ENCODE measurements at places on chromosomes 4 and X. TPM values are rescaled to one million over a fixed set of nuclear protein-coding genes. Genes with fewer than 3 reads are reported as not detected.

LEF1 gene
- total RNA-seq, result 0.46 TPM

RASL11B gene
- not detected for total RNA-seq

ZMYM3 gene
- total RNA-seq, result 33.1 TPM

NDNF gene
- not detected for total RNA-seq

MAGEA8 gene
- total RNA-seq, result not detected

MAGED1 gene
- total RNA-seq, result 192 TPM

DCAF12L2 gene
- total RNA-seq, result not detected

CT47B1 gene
- not detected for total RNA-seq

DUSP21 gene
- total RNA-seq, result not detected

XAGE1A gene
- not detected for total RNA-seq

GRCh38 chrX:10841579-10841978 is 221.2 kb upstream of the MID1 start:
- no peaks in the 10 kb centered on the region for H3K27me3 ChIP-seq
- no peak overlapping the region for H3K4me3 ChIP-seq
- H3K4me1 ChIP-seq, result no peaks in the 10 kb centered on the region
- no peak overlapping the region for H3K27ac ChIP-seq

- H3K4me1 ChIP-seq, result no peaks in the 10 kb centered on the region
- DNase-seq, result no peak
- H3K27ac ChIP-seq, result no peak overlapping the region
- H3K27me3 ChIP-seq, result no peaks in the 10 kb centered on the region
- H3K4me3 ChIP-seq, result no peak overlapping the region
These were observed 132.7 kb upstream of the NR3C2 start for GRCh38 chr4:148574911-148575310.

DNA sequence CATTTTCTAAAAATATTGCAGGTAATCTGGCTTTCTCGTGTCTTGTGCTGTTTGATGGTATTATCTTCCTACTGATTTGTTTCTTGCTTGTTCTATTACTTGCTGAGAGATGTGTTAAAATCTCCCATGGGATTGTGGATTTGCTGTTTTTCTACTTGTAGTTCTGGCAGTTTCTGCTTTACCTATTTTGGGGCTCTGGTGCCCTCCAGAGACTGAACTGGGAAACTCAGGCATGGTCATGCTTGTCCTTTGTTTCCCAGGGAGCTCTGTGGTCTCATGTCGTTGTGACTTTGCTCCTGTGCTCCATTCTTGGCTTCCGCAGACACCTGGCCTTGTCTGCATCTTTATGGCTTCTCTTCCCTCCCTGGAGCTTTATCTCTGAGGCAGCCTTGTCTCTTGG is 39.5 kb downstream of the NSD2 start:
- H3K36me3 ChIP-seq, result peaks cover 3% of the 10 kb centered on the region
- no peak overlapping the region for H3K27ac ChIP-seq
- no peaks in the 10 kb centered on the region for H3K27me3 ChIP-seq
- no peak overlapping the region for H3K4me3 ChIP-seq

GRCh38 chr4:98851806-98852205 is 77.1 kb downstream of the EIF4E start:
- no peaks in the 10 kb centered on the region for H3K4me1 ChIP-seq
- H3K4me3 ChIP-seq, result no peak overlapping the region
- H3K27ac ChIP-seq, result no peak overlapping the region
- H3K36me3 ChIP-seq, result no peaks in the 10 kb centered on the region
- H3K27me3 ChIP-seq, result no peaks in the 10 kb centered on the region

DNA sequence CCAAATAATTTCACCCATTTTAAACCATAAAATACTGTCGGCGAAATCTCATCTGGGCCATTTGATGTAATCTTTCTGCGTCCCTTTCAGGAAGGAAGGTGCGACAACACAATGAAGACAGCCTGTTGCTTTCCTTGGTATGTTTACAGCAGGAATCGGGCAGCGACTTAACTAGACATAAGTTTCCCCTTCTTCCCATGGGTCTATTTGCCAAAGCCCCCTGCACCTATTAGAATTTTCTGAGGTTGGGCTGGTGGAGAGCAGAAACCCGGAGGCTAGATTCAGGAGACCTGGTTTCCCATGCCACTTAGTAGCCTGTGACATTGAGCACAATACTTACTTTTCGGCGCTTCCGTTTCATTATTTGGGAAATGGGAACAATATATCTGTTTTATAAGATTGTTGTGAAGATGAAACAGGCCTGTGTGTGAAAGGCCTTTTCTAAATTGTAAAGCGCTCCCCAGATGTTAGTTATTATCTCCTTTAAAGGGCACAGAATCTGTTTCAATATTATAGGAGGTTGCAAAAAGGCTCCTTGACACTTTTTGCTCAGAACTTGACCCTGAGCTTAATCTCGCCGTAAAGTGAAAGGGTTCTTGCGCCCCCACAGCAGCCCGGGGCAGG is 552 bp upstream of the AFF1 start:
- H3K27ac ChIP-seq, result peak overlapping the region; percentile 89
- H3K27me3 ChIP-seq, result no peaks in the 10 kb centered on the region
- H3K4me3 ChIP-seq, result peak overlapping the region; percentile 77
- peaks cover 35% of the 10 kb centered on the region for H3K4me1 ChIP-seq
- H3K36me3 ChIP-seq, result no peaks in the 10 kb centered on the region
- DNase-seq, result no peak

DNA sequence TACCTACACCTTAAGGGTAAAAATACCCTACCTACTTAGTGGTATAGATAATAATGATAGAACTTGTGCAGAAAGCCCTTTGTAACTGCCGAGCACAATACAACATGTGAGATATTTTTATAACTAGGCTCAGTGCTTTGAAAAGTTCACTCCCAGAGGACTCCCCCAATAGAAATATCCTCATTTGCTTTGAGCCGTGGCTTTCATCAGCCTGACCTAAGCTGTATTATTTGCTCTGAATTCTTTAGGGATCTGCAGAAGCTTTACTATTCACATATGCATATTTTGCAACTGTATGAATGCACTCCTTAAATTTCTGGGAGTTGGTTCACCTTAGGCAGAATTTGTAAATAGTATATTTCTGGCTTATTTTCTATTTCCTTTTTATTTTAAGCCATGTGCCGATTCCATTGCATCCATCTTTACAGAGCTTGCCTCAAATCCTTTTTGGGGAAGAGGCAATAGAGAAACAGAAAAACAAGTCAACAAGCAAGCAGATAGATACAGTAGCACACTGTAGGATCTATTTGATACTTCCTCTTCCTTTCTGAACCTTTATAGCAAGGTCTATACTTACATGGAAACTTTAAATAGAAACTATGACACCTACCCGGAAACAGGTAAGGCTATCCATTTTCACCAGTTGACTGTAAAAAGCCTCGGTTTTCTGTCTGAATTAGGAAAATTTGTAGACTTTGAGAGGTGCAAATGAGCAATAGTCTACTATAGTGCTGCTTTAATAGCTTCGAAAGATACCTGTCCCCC is 242.5 kb upstream of the VCX3A start:
- no peak overlapping the region for H3K4me3 ChIP-seq
- no peak for DNase-seq
- no peaks in the 10 kb centered on the region for H3K36me3 ChIP-seq
- H3K4me1 ChIP-seq, result no peaks in the 10 kb centered on the region

- H3K36me3 ChIP-seq, result no peaks in the 10 kb centered on the region
- H3K4me1 ChIP-seq, result peaks cover 7% of the 10 kb centered on the region
- H3K27me3 ChIP-seq, result no peaks in the 10 kb centered on the region
- DNase-seq, result no peak
- no peak overlapping the region for H3K27ac ChIP-seq
- no peak overlapping the region for H3K4me3 ChIP-seq
These were observed 33.5 kb downstream of the SLC10A6 start for GRCh38 chr4:86815653-86816052.

- no peaks in the 10 kb centered on the region for H3K27me3 ChIP-seq
- DNase-seq, result no peak
- no peaks in the 10 kb centered on the region for H3K36me3 ChIP-seq
- no peak overlapping the region for H3K27ac ChIP-seq
These were observed 31.3 kb upstream of the TBL1X start for GRCh38 chrX:9433596-9433995.

GRCh38 chr4:184384056-184384809 is 90.1 kb downstream of the IRF2 start:
- no peaks in the 10 kb centered on the region for H3K27me3 ChIP-seq
- peak overlapping the region; percentile 71 for H3K27ac ChIP-seq
- H3K36me3 ChIP-seq, result peaks cover 3% of the 10 kb centered on the region
- no peak overlapping the region for H3K4me3 ChIP-seq
- peaks cover 52% of the 10 kb centered on the region for H3K4me1 ChIP-seq

- no peak overlapping the region for H3K4me3 ChIP-seq
- H3K4me1 ChIP-seq, result no peaks in the 10 kb centered on the region
- no peaks in the 10 kb centered on the region for H3K36me3 ChIP-seq
These were observed 179.7 kb upstream of the RASGEF1B start for GRCh38 chr4:81651243-81651899.

GRCh38 chr4:26015133-26015651 is 101.2 kb downstream of the SMIM20 start:
- no peak for DNase-seq
- no peaks in the 10 kb centered on the region for H3K36me3 ChIP-seq

DNA sequence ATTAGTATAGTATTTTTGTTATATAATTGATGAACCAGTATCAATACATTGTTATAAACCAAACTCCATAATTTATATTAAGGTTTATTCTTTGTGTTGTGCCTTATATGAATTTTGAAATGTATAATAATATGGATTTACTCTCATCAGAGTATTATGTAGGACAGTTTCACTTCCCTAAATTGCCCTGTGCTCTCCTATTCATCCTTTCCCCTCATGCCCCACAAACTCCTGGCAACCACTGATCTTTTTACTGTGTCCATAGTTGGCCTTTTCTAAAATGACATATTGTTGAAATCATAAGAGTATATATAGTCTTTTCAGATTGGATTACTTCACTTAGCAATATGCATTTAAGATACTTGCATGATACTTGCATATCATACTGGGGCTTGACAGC is 958.1 kb upstream of the GRID2 start:
- no peak for DNase-seq
- no peak overlapping the region for H3K4me3 ChIP-seq
- H3K27ac ChIP-seq, result no peak overlapping the region
- no peaks in the 10 kb centered on the region for H3K4me1 ChIP-seq

GRCh38 chr4:23234716-23235115 is 542.0 kb downstream of the GBA3 start:
- no peaks in the 10 kb centered on the region for H3K27me3 ChIP-seq
- H3K4me1 ChIP-seq, result no peaks in the 10 kb centered on the region
- no peak for DNase-seq
- H3K27ac ChIP-seq, result no peak overlapping the region
- H3K4me3 ChIP-seq, result no peak overlapping the region
- no peaks in the 10 kb centered on the region for H3K36me3 ChIP-seq

DNA sequence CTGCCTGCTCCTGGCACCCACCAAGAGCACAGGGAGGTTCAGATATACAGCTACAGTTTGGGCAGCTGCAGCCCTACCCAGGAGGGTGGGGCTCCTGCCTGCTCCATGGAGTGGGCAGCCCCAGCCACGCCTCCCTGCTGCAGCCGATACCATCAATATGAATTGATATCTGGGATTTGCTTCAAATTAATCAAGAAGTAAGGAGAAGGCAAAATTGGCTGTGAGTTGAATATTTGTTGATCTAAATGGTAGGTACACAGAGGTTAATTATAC is 31.2 kb upstream of the ZNF280C start:
- DNase-seq, result no peak
- H3K36me3 ChIP-seq, result no peaks in the 10 kb centered on the region
- no peaks in the 10 kb centered on the region for H3K27me3 ChIP-seq
- no peak overlapping the region for H3K4me3 ChIP-seq
- no peak overlapping the region for H3K27ac ChIP-seq

GRCh38 chr4:98566361-98567008 is 91.9 kb downstream of the TSPAN5 start:
- no peak for DNase-seq
- H3K4me3 ChIP-seq, result no peak overlapping the region
- no peaks in the 10 kb centered on the region for H3K27me3 ChIP-seq
- H3K4me1 ChIP-seq, result peaks cover 4% of the 10 kb centered on the region
- H3K36me3 ChIP-seq, result no peaks in the 10 kb centered on the region

GRCh38 chr4:143514497-143514896 is 995 bp downstream of the SMARCA5 start:
- peak; percentile 74 for DNase-seq
- peaks cover 23% of the 10 kb centered on the region for H3K4me1 ChIP-seq
- peak overlapping the region; percentile 76 for H3K27ac ChIP-seq
- peak overlapping the region; percentile 88 for H3K4me3 ChIP-seq
- peaks cover 3% of the 10 kb centered on the region for H3K27me3 ChIP-seq

DNA sequence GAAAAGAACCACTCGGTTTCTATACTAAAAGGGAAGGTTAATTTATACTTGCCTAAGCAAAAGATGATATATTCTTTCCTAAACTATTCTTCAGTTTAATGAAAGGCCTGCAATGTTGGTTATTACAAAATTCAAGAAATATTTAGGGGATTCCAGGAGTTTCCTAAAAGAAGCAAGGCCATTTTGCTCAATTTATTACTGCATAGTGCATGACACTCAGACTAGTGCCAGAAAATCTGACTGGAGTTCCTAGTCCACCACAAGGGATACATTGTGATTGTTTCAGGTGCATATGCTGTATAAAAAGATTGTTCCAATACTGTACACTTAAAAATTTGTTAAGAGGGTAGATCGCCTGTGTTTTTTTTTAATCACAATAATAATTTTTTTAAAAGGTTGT is 78.7 kb downstream of the CAPN6 start:
- H3K36me3 ChIP-seq, result no peaks in the 10 kb centered on the region
- H3K4me3 ChIP-seq, result no peak overlapping the region
- DNase-seq, result no peak
- H3K27me3 ChIP-seq, result no peaks in the 10 kb centered on the region

- no peaks in the 10 kb centered on the region for H3K4me1 ChIP-seq
- no peak overlapping the region for H3K27ac ChIP-seq
- no peak for DNase-seq
- H3K27me3 ChIP-seq, result no peaks in the 10 kb centered on the region
These were observed 30.6 kb upstream of the CD99L2 start for GRCh38 chrX:150929058-150929457.

DNA sequence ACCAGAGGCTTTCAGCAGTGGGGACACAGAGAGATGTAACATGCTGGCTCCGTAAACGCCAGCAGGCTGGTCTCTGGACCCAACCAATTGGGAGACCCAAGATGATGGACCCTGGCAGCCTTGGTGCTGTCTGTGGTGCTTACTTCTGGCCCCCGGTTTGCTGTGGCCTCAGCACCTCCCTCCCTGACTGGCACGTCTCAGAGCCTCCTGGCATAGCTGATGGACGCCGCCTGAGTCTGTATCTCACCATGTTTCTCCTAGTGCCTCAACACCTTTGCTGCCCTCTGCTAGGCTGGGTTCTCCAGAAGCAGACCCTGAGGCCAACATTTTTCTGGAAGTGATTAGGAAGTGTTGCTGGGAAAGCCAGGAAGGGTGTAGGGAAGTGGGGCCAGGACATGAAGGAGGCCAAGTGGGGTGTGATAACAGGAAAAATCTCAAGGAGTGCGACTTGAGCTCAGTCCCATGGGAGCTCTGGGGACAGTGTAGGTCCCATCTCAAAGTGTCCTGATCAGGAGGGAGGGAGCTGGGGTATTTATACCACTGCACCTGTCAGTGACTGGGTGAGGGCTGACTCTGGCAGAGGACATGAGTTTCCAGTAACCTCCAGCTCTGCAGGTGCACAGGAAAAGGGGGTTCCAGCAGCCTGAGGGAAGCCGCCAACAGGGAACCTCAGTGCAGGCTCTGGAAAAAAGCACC is 31.8 kb downstream of the PPP2R2C start:
- no peaks in the 10 kb centered on the region for H3K36me3 ChIP-seq
- no peak overlapping the region for H3K27ac ChIP-seq
- DNase-seq, result no peak
- no peaks in the 10 kb centered on the region for H3K4me1 ChIP-seq
- H3K27me3 ChIP-seq, result no peaks in the 10 kb centered on the region

- no peak overlapping the region for H3K4me3 ChIP-seq
- H3K27ac ChIP-seq, result no peak overlapping the region
- no peaks in the 10 kb centered on the region for H3K36me3 ChIP-seq
- H3K4me1 ChIP-seq, result no peaks in the 10 kb centered on the region
These were observed 51.2 kb upstream of the RPS6KA3 start for GRCh38 chrX:20317873-20318272.
